ACHN (cell line): ENCODE measurements at places on chromosomes 11 and 22.
A peak's percentile ranks its signal among the peaks of the same experiment; 100 is the strongest.

DNA sequence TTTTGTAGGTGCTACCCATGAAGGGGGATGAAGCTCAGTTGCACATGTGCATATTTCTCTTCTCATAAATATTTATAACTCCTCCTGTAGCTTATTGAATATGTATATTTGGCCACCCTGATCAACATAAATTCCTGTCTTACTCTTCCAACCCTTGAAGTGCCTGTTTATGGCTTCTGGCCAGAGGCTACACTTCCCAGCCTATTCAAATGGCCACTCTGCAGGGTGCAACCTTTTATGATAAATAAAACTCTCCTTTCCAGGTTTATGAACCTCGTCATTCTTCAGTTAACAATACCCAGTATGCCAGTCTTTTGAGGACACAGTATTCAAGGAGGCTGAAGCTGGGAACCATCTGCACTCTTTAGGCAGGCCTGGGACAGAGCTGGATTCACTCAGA is 2.6 kb upstream of the RTL6 start:
- no peak for DNase-seq

- peak; percentile 89 for DNase-seq
Measured at GRCh38 chr11:34263441-34264091, 94.2 kb downstream of the ABTB2 start.

GRCh38 chr11:62933750-62934495 is 12.8 kb upstream of the CHRM1 start:
- no peak for DNase-seq

DNA sequence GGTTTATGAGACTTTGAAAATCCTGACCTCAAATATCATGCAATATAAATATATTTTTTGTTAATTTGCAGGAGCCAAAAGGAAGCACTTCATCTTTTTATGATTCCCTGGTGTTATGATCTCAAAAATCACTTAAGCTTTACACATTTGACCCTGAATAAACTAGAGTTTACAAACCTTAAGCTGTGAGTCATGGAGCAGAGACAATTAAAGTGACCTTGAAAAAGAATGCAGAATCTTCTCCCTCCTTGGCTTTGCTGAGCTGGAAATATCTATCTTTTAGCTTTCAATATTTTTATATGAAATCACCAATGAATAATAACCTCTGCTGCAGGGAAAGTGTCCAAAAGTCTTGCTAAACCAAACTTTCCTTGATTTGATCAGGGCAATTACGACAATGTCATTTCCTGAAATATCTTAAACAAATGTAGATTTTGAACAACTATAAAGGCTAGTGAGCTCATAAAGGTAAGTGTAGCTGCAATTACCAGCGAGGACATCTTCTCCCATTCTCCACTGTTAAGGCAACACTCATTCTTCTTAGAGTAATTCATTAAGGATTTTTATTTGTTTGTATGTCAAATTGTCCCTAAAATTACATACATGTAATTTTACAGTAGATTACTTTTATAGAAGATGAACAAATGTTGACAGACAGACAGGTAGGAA is 747.0 kb upstream of the LUZP2 start:
- DNase-seq: no peak

DNA sequence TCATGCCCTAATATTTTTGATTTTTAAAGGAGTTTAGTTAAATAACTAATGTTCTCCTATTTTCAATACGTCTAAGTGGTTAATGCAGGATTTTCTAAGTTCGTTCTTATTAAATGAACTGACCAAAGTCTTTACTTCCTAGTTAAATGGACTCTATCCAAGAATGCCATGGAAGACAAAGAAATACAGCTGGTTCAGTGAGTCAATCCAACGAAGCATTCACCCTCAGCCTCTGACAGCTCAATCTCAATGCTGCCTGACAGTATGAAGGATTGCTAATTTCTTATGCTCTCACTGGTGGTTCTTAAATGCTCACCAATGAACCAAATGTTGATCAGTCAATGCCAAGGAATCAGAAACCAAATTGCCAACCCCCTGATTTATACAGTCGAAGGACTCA is 219.4 kb downstream of the CADM1 start:
- no peak for DNase-seq

GRCh38 chr11:103875855-103876510 is 160.5 kb upstream of the DDI1 start:
- no peak for DNase-seq

- no peak for DNase-seq
Measured at GRCh38 chr11:74000307-74001133, 8.4 kb downstream of the UCP3 start.
